H1 (cell line): ENCODE measurements at places on chromosomes 4 and X.
A peak's percentile ranks its signal among the peaks of the same experiment; 100 is the strongest.

DNA sequence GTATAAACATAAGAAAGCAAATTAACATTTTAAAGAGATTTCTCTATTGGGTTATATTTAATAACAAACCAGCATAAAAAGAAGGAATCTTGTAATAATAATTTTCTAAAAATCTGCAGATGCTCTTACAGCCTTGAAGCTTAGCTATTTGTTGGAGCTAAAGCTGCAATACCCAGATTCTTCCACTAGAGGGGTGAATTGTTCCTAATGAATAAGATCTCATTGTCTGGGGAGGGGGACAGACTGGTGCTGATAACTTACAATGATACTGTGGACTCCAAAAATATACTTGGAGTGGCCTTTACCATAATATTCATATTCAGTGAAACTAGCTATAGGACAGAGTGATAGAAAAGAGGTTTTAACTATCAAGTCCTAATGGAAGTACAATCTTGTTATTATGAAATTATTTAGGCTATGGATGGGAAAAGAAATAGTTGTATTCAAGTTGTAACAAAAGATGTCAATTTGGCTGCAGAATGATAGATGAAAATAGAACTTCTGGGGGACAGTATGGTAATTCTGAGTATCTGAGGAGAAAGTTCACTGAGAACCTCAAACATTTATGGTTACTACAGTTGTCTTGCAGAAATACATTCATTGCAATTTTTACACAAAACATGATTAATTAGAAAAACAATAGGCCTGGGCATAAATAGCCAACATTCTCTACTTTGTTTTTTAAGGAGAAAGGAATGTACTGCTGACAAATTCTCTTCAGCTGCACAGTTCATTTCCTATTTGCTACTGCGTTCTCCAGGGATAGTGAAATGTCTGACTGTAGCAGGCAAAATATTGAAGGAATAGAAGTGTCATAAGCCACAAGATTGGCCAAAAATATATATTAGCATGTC, 443.3 kb downstream of the GBA3 start:
- DNase-seq = no peak

GRCh38 chr4:55008166-55009056, 117.0 kb downstream of the KDR start:
- peak; percentile 69 for DNase-seq

DNA sequence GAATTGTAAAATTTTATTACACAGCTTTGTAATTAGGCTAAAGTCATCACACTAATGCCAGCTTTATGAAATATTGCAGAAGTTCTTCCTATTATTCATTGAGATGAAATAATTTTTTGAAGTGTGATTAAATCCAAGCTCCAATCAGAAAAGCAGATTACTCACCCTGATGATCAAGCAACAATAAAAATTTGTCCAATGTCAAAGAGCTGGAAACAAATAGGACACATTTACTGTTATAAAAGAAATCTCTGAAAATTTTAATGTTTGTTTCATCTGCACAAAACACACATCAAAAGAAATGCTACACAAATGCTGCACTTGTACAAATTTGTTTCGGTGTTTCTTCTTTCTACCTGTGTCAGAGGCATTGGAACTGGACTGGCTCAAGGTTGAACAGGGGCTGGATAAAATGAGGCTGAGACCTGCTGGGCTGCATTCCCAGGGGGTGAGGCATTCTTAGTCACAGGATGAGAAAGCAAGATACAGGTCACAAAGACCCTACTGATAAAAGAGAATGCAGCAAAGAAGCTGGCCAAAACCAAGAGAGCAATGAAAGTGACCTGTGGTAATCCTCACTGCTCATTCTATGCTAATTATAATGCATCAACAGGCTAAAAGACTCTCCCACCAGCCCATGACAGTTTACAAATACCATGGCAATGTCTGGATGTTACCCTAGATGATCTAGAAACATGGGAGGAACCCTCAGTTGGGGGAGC, 78.3 kb downstream of the GASK1B start:
- DNase-seq = no peak

- DNase-seq = no peak
Measured at GRCh38 chrX:110277609-110278008, 40.3 kb downstream of the AMMECR1 start.

GRCh38 chr4:112953262-112953661, 96.2 kb upstream of the ANK2 start:
- no peak for DNase-seq

- DNase-seq = no peak
Measured at GRCh38 chrX:67295924-67296323, 247.9 kb upstream of the AR start.

DNA sequence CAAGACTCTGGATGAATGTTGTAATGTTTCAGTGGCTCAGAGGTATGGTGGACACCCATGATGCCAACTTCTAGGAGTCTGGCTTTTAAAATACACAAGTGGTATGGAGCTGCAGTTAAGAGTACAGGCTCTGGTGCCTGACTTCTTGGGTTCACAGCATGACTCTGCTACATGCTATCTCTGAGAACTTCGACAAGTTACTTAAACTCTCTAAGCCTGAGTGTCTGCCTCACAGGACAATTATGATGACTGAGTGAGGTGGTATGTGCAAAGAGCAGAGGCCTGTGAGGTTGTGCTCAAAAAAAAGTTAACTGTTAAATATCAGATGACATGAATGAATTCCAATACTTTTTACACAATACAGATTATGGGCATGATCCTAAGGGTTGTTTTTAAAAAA, 90.9 kb upstream of the SRD5A3 start:
- DNase-seq = no peak

GRCh38 chr4:72690771-72691170, 121.8 kb upstream of the ADAMTS3 start:
- no peak for DNase-seq

- no peak for DNase-seq
Measured at GRCh38 chr4:7815562-7815961, 124.1 kb downstream of the AFAP1 start.

- DNase-seq = no peak
Measured at GRCh38 chr4:161680146-161680545, 483.7 kb downstream of the FSTL5 start.

- no peak for DNase-seq
Measured at GRCh38 chrX:45306794-45307193, 106.1 kb upstream of the DIPK2B start.

DNA sequence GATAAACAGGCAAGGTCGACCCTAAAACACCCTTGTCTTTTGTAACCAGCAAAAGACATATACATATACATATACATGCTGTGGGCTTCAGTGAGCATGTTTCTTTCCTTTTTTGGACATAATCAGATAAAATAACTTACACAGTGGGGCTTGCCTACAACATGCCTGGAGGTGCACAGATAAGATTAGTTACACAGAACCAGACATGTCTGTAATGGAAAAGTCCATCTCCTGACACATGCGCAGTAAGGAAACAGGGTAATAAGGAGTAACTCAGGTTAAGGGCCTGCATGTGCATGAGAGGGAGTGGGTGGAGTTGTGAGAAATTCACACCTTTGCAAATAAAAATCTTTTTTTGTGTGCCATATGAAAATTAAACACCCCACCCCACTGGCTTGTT, 3.4 kb downstream of the UGT2A1 start:
- no peak for DNase-seq

- no peak for DNase-seq
Measured at GRCh38 chr4:137470806-137471205, 61.5 kb downstream of the PCDH18 start.

- no peak for DNase-seq
Measured at GRCh38 chr4:108813261-108813660, 50.4 kb upstream of the ETNPPL start.

DNA sequence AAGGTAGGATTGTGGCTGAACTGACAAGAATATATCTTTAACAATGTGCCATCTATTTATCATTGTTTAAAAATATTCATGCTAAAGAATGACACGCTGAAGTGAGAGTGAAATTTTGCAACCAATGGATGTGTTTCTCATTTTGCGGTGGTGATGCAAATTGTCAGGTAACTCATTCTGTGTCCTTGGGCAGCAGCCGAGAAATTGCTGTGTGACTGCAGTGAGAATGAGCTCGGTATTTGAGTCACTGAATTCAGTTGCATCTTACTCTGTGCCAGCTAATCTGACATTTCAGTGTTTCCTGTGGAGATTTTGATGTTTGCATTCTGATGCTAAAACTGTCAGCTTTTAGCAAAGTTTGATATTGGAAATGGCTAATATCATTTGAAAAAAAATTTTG, 28.1 kb downstream of the MCUB start:
- no peak for DNase-seq

- DNase-seq = no peak
Measured at GRCh38 chr4:100118181-100118580, 72.1 kb downstream of the DDIT4L start.

DNA sequence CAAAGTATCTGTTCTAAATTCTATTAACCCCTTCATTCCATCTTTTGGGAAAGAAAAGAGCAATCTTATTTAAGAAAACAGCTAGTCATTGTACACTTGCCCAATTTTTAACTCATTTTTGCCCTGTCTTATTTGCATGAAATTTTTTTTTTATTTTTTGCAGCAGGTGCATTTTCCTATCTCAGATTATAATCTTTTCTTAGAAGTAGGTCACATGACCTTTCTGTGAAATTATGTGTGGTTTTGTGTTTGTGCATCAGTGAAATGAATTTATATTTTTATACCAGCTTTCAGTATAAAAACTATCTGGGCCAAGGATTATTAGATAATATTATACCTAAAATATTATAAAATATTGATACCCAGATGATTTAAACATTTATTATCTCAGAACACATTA, 145.6 kb downstream of the INPP4B start:
- no peak for DNase-seq

- no peak for DNase-seq
Measured at GRCh38 chr4:28518561-28519165, 1658.0 kb downstream of the STIM2 start.

GRCh38 chr4:2977211-2978088, 14.1 kb downstream of the GRK4 start:
- no peak for DNase-seq

DNA sequence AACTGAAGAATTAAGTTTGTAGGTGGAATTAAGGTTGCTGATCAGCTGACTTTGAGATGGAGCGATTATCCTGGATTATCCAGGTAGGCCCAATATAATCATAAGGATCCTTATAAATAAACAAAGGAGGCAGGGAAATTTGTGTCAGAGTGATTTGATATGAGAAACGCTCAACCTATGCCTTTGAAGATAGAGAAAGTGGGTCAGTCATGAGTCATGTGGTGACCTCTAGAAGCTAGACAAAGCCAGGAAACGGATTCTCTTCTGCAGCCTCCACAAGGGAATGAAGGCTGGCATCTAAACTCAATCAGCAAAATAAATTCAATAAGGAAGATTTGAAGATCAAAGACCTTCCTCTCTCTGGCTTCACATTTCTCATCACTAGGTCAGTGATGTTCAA, 41.5 kb upstream of the SMIM10 start:
- DNase-seq = no peak

GRCh38 chr4:119130365-119131065, 5.1 kb upstream of the MYOZ2 start:
- DNase-seq = no peak

- no peak for DNase-seq
Measured at GRCh38 chr4:69051576-69051943, 44.7 kb upstream of the UGT2B7 start.

DNA sequence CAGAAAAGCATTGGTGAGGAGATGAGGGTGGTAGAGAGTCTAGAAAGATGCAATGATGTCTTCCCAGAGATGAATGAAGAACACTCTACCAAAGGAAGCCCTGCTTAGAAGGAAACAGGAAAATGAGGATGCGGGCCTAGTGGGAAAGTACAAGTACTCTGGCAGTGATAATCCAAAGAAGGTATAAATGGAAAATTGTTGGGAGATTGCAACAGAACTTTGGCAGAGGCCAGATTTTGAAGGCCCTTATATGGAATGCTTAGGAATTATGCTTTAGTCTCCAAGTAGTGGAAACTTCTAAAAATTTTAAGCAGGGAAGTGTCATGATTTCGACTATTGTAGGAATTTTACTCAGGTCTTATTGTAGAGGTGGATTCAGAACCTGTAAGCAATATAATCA, 11.0 kb downstream of the ARSJ start:
- DNase-seq = no peak

DNA sequence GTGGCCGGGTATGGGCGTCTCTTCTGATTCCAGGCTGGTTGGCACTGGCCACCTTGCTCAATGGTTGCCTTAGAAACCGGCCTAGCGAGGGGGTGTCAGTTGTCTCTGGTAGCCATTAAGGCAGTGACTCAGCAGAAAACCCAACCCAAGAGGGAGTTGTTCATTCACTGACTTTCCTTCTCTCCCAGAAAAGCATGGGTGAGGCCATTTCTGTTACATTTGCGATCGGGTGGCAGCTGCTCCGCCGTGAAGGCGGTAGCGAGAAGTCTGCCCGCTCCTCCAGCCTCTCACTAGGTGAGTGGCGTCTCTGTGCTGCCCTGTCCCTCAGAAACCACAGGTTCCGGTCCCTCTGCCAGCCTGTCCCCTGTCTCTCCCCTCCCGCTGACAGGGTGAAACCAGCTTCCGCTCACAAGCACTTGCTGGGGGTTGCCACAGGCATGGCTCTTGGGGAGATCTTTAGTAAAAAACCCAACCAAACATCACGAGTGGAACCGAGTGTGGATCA, 17.4 kb downstream of the IRAK1 start:
- DNase-seq = no peak

- DNase-seq = no peak
Measured at GRCh38 chrX:65596270-65597034, 61.9 kb upstream of the LAS1L start.

DNA sequence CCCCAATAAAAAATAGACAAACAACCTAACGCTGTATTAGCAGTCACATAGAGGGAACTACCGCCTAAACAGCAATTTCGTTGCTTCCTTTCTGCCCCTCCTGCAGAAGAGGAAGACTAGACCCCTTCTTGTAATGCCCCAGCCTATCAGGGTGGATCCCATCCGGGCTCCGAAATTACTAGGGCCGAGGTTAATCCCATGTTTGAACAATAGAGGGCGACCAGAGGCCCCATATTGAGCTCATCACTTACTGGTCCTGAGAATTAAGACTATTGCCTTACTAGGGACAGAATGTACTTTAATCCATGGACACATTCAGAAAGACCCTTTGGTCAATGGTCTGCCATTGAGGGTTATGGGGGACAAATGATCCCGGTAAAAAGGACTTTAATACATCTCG, 11.8 kb upstream of the ZNF630 start:
- DNase-seq = peak; percentile 49

DNA sequence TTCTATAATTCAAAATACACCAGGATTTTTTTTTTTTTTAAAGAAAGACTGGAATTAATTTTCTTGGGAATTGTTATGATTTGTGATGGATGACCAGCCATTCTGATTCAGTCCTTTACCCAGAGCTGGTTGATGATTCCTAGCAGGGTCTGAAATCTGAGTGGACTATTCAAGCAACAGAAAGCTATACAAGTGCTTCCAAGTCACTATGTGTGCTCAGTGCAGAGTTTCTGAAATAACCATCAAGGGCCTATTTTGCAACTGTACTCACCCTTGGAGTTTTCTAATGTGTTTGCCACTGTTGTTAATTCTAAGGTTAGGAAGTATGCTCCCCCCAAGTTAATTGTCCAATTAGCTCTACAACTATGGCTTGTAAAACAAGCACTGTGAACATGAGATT, 137.7 kb upstream of the RAPGEF2 start:
- DNase-seq = no peak
